GM13976 (cell line): ENCODE measurements at places on chromosomes 13 and 19.
A peak's percentile ranks its signal among the peaks of the same experiment; 100 is the strongest.

DNA sequence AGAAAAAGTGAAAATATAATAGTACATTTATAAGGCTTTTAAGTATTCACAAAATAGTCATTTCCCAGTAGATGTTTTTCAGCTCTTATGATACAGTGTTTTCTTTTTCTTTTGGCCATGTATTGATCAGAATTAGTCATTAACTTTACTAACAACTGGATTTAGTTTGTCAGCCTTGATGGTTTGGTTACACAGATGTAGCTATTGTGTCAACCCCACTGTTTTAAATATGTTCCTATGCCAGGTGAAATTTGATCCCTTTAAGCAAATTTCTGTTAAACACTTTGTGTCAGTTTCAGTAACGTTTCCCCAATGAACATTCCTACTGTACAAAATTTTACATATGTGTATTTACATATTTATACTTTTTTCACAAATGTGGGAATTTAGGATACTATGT, 261.5 kb upstream of the STARD13 start:
- DNase-seq: no peak

- DNase-seq: no peak
Measured at GRCh38 chr19:18904334-18905057, 8.5 kb upstream of the CERS1 start.

- DNase-seq: no peak
Measured at GRCh38 chr13:102374233-102374632, 27.6 kb downstream of the FGF14 start.

DNA sequence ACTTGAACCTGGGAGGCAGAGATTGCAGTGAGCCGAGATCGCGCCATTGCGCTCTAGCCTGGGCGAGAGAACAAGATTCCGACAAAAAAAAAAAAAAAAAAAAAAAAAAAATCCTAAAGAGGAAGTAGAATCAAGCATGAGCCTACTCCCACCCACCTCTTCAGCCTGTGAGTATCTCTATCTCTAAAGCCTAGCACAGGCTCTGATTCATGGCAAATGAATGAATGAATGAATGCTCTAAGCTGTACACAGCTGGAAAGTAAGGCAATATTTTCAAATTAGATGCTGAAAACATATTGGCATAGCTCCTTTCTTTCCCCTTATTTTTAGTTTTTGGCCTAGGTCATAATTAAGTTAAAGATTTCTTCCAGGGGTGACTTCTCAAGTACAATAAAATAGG, 35.7 kb upstream of the FAM216B start:
- no peak for DNase-seq

- no peak for DNase-seq
Measured at GRCh38 chr19:17322854-17323253, 11.8 kb downstream of the ANO8 start.

- no peak for DNase-seq
Measured at GRCh38 chr13:49407068-49407467, 36.8 kb downstream of the CAB39L start.

- no peak for DNase-seq
Measured at GRCh38 chr19:44782729-44783128, 5.0 kb downstream of the CBLC start.

DNA sequence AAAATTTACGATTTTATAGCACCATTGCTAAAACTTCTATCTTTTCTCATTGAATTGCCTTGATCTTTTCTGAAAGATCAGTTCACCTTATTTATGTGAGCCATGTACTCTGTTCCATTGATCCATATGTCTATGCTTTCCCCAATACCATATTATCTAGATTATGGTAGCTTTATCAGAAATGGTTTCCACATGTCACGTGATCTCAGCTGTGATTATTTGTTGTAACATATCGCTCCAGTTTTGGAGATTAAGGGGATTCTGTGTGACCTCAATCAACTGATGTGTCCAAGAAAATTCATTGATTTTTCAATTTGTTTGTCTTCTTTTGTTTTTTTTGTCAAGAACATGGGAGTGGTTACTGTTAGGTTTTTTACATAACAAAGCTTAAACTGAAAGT, 1114.5 kb upstream of the ATXN8OS start:
- no peak for DNase-seq

- no peak for DNase-seq
Measured at GRCh38 chr13:25771202-25771601, 280.6 kb downstream of the SHISA2 start.

DNA sequence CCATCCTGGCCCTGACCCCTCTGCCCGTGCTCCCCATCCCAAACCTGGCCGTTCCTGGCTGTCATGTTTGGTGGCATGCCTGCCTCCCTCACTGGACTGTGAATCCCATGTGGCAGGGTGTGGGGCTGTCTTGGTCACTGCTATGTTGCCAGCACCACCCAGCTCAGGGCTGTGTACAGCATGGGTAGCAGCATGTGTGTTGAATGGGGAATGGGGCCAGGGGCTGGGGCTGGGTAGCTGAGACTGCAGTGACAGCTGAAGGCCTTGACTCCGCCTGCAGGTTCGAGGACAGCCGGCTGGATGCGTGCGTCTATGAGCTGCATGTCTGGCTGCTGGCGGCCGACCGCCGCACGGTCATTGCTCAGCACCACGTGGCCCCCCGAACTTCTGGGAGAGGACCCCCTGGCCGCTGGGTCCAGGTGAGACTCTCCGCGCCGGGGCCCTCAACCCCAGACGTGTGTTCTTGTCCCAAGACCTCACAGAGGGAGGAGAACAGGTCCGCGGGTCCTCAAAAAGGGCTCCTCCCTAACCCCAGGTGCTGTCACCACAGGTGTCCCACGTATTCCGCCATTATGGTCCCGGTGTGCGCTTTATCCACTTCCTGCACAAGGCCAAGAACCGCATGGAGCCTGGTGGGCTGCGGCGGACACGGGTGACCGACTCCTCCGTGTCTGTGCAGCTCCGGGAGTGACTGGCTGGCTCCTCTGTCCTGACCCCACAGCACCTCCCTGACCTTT, 3.5 kb downstream of the NCCRP1 start:
- DNase-seq: peak; percentile 21

DNA sequence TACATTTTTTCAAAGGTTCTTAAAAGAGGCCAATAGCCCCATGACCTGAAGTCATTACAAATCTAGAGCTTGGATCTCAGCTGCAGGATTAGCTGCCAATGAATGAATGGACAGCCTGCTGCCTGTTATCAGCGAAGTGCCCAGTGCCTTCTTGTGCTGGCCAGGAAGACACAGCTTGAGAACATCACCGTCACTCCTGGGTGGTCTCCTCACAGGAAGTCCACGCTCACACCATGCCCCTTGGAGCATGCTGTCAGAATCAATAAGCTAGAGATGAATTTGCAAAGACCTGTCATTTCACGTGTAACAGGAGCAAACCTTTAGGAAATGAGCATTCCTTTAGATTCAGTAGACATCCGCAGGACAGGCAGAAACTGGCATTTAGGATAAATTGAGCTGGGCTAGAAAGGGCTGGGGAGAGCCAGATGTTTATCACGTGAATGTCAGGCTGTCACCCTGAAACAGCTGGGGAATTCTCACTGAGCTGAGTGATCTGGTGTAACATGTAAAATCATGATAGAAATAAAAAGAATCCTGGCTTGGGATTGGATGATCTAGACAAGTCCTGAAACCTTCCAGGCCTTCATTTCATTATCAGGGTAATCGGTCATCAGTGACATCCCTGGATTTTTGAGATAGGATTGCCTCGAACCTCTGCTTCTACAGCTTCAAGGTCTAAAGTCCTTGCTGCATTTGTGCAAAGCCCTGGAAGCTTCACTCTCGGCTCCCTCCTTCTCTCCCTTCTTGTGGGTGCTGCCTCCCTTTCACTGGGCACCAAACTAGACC, 49.9 kb upstream of the MEDAG start:
- DNase-seq: no peak

DNA sequence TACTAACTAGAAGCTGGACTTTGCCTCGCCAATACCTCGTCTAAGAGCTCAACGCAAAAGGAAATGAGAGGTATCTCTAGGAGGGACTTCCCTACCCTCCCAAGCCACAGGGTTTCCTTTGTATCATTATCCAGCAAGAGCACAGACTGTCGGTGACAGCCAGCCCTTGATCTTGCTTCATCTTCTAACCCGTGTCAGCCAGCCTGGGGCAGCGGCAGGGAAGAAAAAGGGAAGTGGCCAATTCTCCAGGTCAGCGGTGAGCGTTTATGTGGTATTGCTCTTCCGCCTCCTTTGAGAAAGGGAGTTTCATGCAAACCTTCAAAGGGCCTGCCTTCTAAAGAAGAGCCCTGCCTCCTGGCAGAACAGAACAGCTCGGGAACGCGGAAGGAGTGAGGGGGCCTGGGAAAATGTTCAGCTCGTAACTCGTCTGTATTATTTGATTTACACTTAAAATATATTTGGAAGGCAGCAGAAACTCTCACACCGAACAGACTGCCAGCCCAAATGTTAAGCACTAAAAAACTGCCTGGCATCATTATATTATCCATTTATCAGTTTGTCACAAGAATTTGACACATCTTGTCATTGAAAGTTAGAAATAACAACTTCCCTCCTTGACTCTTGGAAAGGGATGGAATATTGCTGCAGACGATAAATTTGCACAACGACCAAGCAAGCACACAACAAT, 41.8 kb downstream of the EFNB2 start:
- no peak for DNase-seq

GRCh38 chr19:4136680-4137088, 12.8 kb upstream of the MAP2K2 start:
- DNase-seq: no peak

DNA sequence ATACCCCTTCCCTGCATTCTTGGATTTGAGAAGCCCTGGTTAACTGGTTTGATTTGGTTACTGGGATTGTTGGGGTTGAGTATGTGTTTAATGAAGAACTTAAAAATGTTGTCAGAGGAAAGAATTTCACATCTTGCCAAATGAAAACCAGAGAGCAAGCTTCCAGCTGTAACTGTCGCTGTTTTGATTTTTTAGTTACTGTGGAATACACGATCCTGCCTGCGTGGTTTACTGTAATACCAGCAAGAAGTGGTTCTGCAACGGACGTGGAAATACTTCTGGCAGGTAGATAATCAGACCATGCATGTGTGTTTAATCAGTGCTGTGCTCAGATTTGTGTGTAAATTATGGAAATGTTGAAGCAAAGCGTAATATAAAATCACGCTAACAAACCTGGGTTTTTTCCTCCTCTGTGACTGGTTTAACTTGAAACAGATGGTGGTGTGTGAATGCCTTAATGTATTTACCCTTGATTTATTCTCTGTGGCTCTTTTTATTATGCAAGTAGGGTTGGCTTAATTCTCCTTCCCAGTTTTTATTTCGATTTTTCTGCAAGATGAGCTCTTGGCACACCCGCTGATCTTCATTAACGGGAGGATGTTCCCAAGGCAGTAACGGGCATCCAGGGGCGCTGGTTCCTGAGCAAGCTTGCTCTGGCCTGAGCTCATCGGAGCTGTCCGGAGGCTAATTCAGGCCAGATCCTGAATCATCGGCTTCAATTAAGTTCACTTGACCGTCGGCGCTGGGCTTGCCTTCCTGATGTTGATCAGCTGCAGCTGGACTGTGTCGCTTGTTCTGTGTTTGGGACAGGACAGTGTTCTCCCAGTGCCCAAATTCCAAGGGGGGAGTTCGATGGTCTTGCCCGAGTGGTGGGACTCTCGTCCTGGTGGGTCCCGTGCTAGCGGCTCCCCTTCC, 16.0 kb downstream of the UPF1 start:
- DNase-seq: no peak
